ENCODE measurements at places on chromosomes 5 and 9. TPM values are rescaled to one million over a fixed set of nuclear protein-coding genes. Genes with fewer than 3 reads are reported as not detected.

PCDHB8 gene
- polyA plus RNA-seq = 0.03 TPM

PDCD1LG2 gene
- polyA plus RNA-seq = 7.8 TPM

SPINK6 gene
- polyA plus RNA-seq = 5.3 TPM

EGFL7 gene
- polyA plus RNA-seq = 8.7 TPM

NIPSNAP3A gene
- polyA plus RNA-seq = 19.8 TPM

POU4F3 gene
- polyA plus RNA-seq = 0.02 TPM

TERT gene
- not detected for polyA plus RNA-seq

SPEF2 gene
- polyA plus RNA-seq = 0.99 TPM

SKP1 gene
- polyA plus RNA-seq = 389 TPM

- peak; percentile 9 for DNase-seq
Observed at GRCh38 chr9:133609311-133610098, at the start of gene FAM163B. TSS of gene FAM163B (minus strand) at chr9:133609389. CDS start at chr9:133580223, 29,166 bp downstream.

DNA sequence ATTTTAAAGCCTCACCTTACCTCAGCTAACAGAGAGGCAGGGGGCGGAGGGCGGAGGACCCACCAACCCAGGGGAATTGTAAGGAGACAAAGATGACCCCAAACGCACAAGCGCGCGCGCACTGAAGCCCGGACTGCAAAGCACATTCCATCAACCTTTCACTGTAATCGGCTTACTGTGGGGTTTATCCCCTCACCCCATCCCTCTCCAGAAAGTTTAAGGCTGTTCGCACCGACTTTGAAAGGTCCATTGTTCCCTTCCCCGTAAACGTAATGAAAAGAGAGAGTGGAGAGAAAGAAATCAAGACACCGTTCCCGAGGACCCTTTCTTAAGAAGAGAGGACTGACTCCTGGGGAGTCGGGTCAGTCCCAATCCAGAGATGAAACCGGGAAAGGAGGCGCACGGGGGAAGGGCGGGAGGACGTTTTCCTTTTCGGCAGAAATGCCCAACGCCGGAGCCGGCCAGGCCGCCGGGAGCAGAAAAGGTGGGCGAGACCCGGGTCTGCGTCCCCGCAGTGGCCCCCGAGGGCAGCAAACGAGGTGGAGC lies 464 bp downstream of the CEMIP2 start:
- DNase-seq = no peak

GRCh38 chr5:56447232-56447631 lies 214.1 kb upstream of the ANKRD55 start:
- no peak for DNase-seq

DNA sequence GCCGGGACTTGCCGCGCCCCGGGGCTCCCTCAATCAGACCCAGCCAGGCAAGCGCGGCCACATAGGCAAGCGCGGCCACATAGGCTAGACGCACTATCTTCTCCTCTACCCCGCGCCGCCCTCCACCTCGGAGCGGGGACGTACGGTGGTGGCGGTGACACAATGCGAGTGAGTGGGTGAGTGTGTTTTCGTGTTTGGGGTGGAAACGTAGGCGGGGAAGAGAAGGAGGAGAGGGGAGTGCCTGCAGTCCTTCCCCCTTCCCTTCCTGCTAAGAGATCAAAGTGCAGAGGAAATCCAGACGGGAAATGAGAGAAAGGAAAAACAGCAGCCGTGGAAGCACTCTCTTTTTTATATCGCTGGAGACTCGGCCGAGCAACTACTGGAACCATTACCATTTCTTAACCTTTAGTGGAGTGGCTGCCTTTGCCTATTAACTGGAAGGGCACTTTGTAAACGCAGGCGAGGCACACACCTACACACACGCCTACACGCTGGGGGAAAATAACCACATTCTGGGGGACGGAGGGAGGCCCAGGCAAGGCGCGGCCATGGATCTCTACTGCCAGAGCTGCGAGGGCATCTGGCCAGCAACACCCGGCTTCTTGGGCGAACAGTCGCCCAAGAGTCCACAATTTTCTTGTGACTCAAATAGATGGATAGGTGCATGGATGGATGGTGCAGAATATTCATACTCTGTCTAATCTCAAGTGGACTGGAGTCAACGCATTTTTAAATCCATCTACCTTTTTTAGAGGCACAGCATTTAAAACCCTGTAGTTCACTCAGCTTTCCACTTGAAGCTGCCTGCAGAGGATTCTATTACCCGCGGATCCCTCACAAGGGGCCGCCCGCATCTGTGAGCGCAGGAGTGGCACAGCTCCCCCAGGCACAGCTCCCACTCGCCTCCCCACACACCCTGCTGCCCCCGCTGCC lies 2.1 kb downstream of the EDIL3 start:
- peak; percentile 66 for DNase-seq

DNA sequence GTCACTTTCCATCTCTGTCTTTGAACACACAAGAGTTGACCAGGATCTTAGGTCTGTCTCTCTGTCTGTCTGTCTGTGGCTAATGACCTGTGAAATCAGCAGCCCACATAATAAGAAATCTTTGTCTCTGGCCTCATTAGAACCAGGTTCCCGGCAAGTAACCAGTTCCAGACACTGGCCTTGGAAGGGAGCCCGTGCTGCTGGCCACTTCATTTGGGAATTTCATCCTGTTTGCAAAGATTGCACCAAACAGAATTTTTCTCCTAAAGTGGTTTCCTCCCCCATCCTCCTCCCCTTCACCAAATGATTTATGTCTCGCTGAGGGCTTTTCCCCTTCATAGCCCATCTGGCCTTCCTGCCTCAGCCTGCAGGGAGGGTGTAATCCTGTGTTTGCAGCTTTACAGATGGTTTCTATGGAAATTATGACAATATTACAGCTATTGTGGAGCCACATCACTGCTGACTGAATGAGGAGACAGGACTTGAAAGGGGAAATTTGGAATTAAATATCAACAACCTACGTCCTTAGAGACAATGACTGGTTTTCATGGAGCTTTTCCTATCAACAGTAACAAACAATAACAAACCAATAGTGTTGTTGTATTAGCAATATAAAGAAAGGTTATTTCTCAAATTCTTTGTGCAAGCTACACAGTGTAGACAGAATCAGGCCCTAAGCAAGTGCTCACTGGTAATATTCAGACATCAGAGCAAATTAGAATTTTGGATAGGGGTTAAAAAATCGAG lies 25.7 kb downstream of the DPYSL3 start:
- peak; percentile 71 for DNase-seq

GRCh38 chr5:58024151-58024550 lies 435.7 kb downstream of the PLK2 start:
- DNase-seq = no peak

DNA sequence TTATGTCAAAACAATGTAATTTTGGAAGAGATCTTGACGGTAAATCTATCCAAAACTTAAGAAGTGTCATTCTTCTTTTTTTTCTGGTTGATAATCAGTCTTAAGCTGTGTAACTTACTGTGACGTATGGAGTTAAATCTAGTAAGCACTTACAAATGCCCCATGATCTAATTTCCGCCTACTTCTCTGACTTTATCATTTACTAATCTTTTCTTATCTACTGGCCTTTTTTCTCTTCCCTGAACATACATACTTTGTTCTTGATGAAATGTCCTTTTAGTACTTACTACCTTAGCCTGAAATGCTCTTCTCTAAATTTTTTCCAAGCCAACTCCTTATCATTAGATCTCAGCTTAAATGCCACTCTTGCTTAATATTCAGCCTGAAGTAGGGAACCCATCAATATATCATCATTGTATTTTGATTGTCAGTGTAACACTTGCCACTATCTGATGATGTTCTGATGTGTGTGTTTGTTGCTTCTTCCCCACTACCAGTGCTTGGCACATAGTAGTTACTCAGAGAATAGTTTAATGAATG lies 27.6 kb downstream of the AP3S1 start:
- no peak for DNase-seq

DNA sequence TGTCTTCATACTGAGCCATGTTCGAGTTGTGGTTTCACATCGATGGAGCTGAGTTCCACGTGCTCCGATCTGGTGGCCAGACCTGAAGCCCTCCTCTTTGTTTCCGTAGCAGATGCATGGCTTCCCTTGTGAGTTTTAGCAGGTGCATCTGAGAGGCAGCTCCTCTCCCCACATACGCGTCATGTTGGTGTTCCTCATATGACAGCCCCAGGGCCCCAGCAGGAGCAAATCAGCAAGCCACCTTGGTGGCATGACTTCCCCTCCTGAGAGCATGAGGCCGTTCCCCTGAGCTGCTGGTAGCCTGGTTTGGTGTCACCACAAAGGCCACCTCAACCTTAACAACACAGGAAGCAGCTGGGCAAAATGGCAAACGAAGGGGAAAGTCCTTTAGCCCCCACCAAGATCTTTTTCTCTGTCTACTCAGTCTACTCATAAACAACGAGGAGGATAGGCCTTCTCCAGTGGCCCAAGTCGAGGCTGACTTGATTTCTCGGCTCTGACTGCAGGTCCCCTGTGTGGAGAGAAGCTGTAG lies 5.9 kb downstream of the CYFIP2 start:
- DNase-seq = no peak

DNA sequence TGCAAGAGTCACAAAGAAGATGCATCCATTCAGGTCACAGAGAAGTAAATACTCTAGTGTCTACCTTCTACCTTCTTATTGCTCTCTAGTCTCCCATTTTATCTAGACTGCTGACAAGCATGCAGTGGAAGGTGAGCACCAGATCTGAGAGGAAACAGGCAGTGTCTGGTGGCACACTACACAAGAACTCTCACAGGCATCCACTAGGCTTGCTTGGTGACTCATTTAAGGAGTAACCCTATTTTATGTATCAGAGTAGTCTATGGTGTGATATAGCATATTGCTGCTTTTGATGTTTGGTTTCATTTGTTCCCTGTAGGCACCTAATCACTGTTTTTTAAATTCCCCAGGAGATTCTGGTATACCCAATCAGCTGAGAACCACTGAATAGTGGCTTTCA lies 1.6 kb upstream of the THBS4 start:
- peak; percentile 7 for DNase-seq

- peak; percentile 43 for DNase-seq
Observed at GRCh38 chr5:36374266-36374862, 72.7 kb upstream of the RANBP3L start.

- no peak for DNase-seq
Observed at GRCh38 chr5:140550147-140551079, 3.0 kb downstream of the EIF4EBP3 start.

- DNase-seq = no peak
Observed at GRCh38 chr5:54446379-54446732, 9.1 kb upstream of the HSPB3 start.

DNA sequence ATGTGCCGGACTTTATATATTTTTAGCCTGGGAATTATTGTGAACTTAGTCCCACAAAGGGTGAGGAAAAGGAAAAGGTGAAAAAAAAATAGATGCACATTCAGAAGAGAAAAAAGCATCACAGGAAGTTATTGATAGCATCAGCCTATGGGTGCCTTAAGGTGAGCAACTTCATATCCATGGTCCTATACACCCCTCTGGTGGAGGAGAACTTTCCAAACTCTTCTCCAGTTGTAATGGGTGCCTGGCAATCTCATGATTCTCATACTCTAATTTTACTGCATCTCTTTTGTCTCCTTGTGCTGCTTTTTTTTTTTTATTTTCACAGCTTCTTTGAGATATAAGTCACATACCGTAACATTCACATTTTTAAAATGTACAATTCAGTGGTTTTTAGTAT lies 107.4 kb downstream of the JAKMIP2 start:
- no peak for DNase-seq

GRCh38 chr5:152094060-152094459 lies 169.4 kb upstream of the GLRA1 start:
- DNase-seq = no peak

- peak; percentile 73 for DNase-seq
Observed at GRCh38 chr9:100104314-100104713, 5.3 kb downstream of the INVS start.

GRCh38 chr9:16030528-16031185 lies 477.8 kb downstream of the CCDC171 start:
- peak; percentile 91 for DNase-seq

GRCh38 chr5:6936031-6936430 lies 222.8 kb downstream of the TENT4A start:
- no peak for DNase-seq

- DNase-seq = peak; percentile 19
Observed at GRCh38 chr5:54457094-54457862, 1.8 kb downstream of the HSPB3 start.

DNA sequence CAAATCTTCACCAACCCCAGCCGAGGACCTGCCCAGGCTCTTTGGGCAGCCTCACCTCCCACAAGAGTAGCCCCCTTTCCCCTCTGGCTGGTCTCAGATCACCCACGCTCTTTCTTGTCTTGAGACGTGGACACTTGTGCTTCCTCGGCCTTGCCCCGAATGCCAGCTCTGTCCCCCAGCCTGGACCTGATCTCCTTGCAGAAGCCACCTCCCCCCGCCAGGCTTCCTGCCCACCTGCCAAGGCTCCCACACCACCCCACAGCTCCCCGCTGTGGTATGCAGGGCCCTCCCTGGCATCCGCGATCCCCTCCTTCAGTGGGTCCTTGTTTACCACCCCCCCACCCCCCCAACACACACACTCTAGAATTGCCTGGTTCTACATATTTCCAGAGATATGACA lies 133.7 kb downstream of the ROR2 start:
- DNase-seq = no peak

Data from mammary epithelial cell (primary cell).